ENCODE measurements at places on chromosomes 1 and 21.

DNA sequence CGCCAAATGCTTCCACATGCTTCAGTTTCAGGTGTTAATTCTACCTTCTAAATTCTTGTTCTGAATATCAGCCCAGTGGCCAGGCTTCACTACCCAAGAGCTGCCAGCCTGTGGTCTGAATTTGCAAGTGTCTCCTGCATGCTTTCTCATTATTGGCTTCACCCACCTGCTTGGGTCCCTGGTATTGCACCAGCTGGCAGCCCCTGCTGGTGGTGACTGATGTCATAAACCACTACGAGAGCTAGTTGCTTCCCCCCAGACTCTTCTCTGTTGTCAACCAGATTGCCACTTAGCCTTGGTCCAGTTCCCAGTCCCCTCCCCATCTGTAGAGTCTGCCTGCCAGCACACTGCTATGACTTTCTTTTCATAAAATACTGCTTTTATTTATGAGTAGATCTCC is 197.7 kb upstream of the DUSP10 start:
- DNase-seq: peak; percentile 48

DNA sequence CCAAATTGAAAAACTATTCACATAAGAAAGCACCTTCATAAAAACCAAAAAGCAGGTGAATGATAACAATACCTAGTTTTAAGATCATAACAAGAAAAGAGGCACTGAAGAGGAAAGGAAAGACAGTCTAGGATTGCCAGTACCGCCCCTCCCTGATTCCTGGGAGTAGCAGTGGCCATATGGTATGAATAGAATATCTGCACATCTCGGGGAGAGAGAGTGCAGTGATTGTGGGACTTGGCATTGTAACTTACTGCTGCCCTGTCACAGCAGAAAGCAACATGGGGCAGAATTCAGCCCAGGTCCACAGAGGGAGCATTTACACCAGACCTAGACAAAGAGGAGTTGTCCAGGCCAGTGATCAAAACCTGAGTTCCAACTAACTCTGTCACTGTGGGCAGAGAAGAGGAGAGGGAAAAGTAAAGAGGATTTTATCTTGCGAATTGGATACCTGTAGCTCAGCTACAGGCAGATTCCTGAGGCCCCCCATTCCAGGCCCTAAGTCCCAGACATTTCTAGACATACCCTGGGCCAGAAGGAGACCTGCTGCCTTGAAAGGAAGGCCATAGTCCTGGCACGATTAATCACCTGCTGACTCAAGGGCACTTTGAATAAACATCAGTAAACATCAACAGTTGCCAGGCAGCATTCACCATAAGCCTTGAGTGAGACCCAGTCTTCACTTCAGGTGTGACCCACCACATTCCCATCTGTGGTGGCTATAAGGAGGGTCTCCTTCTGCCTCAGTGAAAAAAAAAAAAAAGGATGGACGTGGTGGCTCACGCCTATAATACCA is 397.5 kb downstream of the TGFB2 start:
- no peak for DNase-seq

DNA sequence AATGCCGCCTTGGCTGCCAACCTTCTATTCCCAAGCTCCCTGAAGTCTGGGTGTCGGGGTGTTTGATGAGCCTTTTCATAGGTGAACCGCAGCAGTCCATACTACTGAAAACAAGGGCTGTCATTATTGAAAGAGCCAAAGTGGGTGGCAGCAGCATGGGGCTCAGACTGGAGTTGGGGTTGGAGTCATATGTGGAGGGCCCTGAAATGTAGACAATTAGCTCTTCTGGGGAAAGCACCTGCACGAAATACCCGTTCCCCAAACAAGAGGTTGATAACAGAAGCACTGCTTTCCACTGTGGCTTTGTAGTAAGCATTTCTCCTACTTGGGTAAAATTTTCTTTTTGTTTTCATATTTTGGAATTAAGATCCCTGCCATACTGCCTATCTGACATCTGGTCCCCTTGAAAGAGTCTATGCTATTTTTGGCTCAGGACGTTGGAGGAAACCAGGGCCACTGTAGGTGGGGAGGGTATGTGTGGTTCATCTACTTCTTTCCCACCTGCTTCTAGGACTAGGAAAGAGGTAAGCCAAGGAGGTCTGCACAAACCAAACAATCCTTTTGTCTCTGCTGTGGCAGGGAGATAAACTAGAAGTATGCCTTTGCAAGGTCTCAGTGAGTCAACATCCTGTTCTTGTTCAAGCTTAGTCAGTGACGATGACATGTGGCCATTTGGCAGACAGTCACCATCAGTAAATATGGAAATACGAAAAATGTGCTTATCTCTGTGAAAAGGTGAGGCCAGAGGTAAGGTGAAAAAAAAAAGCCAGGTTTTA is 197.0 kb upstream of the UBE2U start:
- DNase-seq: peak; percentile 55

DNA sequence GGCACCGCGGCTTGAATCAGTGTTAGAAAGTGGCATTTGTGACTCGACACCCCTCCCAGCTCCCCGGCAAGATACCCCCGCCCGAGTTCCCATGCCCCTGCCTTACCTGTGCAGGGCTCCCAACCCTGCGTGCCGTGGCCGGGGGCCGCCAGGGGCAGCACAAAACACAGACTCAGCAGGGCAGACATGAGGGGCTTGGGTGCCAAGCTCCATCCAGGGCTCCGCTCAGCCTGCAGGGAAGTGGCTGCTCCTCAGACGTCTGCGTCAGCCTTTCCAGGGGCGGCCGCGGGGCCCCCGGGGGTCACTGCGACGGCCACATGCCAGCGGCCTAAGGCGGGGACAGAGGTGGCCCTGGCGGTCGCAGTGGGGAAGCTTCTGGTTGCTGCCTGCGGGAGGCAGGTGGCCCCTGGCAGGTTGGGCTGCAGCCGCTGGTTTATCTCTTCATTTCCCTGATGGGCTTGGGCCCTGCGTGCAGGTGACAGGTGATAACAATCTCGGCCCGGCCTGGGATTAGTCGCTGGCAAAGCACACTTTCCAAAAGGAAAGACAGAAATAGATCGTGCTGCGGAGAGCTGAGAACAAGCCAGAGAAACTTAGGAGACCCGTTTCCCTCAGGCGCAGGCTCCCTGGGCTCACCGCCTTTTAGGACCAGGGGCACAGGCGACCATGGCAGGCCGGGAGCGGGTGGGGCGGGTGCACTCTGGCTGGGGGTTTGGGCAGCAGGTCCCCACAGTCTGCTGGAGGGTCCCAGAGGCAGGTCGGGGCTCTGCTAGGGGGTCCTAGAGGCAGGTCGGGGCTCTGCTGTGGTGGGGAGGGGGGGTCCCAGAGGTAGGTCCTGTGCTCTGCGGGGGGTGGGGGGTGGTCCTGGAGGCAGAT is at the start of gene TSPEAR:
TSS of gene TSPEAR (minus strand) at position 246 of the 876 bp plus-strand sequence. CDS start at position 188, 58 bp downstream.
- peak; percentile 3 for DNase-seq

GRCh38 chr1:75330624-75331023 is 196.4 kb downstream of the LHX8 start:
- no peak for DNase-seq

Measured in NCI-H2081 treated with DMSO at 0.1 percent for 48 hours (cell line).